ENCODE measurements at places on chromosomes 5 and 9. TPM values are rescaled to one million over a fixed set of nuclear protein-coding genes. Genes with fewer than 3 reads are reported as not detected.

DNA sequence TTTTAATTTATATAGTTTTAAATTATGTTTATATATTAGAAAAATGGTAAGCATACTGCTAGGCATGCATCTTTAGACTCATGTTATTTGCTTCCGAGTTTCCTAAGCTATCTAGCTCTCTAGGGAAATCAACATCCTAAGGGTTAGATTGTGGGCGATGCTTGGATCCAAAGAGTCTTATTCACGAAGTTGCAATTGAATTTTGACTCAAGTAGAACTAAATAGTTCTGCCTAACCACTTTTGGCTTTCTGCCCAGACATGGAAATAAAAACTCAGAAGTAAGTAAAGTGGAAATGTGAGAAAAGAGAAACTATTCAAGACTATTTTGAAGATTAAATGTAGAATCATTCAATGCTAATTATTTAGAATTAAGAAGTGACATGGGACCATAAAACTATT lies 440.4 kb downstream of the CDH18 start:
- DNase-seq: peak; percentile 1

- no peak for DNase-seq
Observed at GRCh38 chr5:168413062-168413461, 73.2 kb upstream of the RARS1 start.

DNA sequence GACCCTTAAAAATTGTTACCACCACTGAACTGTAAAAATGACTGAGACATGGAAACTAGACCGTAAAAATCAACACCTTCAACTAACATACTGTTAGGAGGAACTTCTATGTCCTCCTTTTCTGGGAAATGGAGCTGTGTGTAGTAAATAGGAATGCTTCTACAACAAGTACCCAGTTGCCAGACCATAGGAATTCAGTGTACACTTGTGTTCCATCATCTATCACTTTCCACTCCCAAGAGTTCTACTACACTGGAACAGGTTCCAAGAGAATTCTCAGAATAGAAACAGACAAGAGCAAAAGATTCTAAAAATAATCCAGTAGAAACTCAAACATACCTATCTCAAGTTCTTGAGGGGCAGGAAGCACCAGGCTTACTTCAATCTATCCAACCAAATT lies 23.6 kb downstream of the UBAP2 start:
- peak; percentile 40 for DNase-seq

- DNase-seq: peak; percentile 80
Observed at GRCh38 chr9:69865986-69866385, 45.4 kb downstream of the CFAP95 start.

The CTSV gene
- total RNA-seq: 0.54 TPM

DNA sequence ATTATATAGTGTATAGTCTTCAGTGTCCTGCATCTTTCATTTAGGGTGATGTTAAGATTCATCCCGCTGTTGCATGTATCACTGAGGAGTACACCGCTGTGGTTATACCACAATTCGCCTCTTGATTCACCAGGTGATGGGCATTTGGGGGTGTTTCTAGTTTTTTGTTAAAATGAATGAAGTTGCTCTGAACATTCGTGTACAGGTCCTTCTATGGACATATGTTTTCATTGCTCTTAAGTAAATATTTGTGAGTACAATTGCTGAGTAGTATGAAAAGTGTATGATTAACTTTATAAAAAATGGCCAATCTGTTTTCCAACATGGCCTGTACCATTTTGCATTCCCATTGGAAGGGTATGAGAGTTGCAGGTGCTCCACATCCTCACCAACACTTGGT lies 61.7 kb downstream of the PLAC8L1 start:
- no peak for DNase-seq

GRCh38 chr5:175623088-175623487 lies 34.8 kb upstream of the HRH2 start:
- DNase-seq: no peak

- no peak for DNase-seq
Observed at GRCh38 chr5:83294246-83294645, 177.3 kb upstream of the VCAN start.

DNA sequence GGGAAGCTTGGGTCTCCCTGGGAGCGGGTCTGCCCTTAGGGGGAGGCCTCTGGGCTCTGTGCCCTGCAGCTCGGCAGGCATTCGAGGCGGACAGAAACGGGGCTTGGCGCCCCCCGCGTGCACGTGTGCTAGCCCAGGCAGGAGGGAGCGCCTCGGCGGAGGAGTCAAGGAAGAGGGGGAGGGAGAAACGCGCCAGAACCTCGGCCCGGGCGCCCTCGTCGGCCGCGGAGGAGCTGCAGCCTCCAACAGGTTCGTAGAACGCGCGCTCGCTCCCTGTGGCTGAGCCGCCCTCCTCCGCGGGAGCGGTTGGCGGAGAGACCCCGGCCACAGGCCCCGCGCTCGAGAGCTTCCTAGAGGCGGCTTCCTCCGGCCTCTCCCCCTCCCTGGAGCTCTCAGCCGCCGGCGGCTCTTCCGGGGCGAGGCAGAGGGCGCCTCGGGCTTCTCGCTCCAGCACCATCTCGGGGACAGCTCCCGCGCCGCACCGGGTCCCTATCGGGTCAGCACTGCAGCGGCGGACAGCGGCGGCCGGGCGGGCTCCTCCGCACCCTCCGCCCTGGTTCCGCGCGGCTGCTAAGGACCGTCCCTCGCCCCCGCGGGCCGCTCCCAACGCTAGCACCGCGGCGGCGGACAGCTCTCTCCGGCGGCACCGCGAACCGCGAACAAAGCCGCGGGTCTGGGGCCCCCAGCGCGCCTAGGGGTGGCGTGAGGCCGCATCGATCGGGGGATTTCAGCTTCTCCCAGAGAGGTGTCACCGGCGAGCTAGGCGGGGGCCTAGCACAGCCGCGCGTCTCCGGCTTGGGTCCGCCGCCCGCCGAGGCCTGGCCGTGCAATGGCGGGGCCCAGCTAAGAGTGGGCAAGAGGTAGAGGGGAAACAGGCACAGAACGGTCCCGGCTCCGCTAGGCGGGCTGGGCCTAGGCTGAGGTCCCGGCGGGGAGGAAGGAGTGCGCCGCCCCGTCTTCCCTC lies 74.6 kb upstream of the CPLX2 start:
- peak; percentile 74 for DNase-seq

DNA sequence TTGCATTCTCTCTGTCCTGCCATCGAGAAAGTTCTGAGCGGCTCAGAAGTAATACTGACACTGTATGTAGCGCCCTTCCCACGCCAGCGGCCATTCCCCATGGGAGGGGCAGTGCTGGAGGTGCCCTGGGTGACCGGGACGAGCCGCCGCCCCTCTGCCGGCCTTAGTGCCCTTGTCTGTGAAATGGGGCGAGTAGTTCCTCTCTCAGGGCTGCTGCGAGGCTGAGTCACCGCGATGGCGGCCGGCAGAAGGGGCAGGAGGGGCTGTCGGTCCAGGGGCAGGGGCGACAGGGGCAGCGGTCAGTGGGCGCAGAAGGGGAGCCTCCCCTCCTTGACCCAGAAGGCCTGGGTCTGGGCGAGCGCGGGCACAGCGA lies 148.9 kb downstream of the GAPVD1 start:
- no peak for DNase-seq

DNA sequence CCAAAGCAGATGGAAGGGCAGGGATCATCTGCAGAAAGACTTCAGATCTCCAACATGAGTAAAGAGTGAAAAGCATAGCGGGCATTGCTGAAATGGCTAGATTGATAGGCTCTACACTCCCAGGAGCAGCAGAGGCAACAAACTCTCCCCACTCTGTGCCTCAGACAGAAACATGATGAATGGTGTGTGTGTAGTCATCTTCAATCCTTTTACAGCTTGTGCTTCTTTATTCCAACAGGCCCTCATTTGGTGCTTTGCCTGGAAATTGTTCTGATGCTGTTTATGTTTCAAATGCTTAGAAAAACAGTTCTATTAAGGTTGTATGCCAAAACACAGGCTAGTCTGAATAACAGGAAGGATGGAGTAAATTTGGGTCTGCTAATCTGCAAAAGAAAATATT lies 176.2 kb downstream of the DMRTA1 start:
- peak; percentile 0 for DNase-seq

The ENTPD8 gene
- total RNA-seq: not detected

- DNase-seq: peak; percentile 81
Observed at GRCh38 chr9:70352356-70352755, 62.1 kb downstream of the KLF9 start.

The GPX8 gene
- 201 TPM for total RNA-seq

DNA sequence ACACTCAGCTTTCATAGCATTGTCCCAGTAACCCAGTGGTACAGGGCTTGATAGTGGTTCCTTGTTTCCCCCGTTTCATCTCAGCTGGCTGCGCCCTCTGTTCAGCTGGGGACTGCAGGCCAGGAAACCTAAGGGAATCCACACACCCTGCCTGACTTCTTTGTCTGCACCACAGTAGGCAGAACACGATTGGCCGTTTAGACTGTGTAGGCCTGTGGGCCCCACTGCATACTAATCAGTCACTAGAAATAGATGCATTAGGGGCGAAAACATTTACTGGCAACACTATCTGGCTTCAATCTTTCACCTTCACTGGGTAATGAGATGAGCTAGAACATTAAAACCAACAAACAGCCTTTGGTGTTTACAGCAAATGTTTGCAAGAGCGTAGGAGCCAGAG lies 512.7 kb upstream of the BRINP1 start:
- no peak for DNase-seq

DNA sequence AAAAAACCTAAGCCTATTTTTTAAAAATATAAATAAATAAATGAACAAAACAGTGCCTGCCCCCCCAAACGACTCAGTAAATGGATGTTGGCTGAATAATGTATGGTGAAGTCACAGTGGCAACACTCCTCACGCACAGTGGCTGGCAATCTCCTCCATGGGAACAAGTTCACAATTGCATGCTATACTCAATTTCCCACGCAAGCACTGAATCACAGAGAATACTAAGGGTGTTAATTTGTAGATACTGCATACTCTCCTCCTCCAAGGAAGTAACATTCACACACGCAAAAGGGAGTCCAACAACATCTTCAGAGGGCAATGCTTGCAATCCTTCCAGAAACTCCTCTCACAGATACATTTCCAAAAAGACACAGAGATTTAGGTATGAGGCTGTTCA lies 47.5 kb downstream of the SERINC5 start:
- DNase-seq: no peak

GRCh38 chr9:73579823-73580222 lies 428.2 kb downstream of the ANXA1 start:
- DNase-seq: no peak

DNA sequence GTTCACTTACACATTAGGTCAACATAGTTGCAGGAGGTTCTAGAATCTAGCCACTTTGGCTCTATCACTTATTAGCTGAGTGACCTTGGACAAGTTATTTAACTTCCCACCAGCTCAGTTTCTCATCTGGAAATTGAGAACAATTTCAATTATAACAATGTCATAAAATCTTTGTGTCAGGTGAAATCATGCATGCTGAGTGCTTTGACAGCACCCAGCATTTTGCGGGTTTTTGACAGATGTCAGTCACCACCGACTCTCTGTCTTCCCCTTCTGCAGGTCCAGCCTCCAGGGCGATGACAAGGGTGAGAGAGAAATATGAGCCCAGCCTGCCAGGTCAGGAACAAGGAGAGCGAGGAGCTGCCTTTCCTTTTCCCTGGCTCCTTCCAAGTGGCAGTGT lies 107.1 kb upstream of the TAS2R1 start:
- DNase-seq: no peak

The CXCL14 gene
- under 0.01 TPM for total RNA-seq

The PCDHGA2 gene
- total RNA-seq: 3.4 TPM

- no peak for DNase-seq
Observed at GRCh38 chr9:104494808-104495207, 9.3 kb upstream of the OR13F1 start.

- DNase-seq: no peak
Observed at GRCh38 chr9:95753762-95754465, 121.6 kb upstream of the ERCC6L2 start.

DNA sequence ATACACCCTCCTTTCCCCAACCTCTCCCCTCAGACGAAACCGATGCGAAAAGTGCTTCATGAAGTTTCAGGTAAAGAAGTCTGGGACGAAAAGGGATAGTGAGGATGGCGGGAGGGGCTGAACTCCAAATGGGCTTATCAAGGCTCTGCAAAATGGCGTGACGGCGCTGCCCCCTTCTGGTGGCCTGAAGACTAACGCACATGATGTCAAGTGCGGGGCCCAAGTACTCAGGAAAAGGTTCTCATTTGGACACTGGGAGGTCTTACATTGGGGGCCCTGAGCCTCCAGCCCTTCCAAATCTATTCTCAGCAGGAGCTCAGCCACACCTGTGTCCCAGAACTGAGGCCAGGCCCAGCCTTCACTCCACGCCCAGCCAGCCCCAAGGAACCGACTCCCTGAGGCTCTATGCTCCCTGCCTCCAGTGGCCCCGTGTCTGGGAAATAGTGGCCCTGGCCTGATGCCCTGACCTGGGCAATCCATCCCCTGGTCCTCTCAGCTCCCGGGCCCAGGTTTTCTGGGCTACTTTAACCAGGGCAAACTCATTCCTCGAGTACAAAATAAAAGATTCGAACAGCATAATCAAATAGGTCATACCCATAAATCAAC lies 119.9 kb downstream of the KCNIP1 start:
- DNase-seq: peak; percentile 52

DNA sequence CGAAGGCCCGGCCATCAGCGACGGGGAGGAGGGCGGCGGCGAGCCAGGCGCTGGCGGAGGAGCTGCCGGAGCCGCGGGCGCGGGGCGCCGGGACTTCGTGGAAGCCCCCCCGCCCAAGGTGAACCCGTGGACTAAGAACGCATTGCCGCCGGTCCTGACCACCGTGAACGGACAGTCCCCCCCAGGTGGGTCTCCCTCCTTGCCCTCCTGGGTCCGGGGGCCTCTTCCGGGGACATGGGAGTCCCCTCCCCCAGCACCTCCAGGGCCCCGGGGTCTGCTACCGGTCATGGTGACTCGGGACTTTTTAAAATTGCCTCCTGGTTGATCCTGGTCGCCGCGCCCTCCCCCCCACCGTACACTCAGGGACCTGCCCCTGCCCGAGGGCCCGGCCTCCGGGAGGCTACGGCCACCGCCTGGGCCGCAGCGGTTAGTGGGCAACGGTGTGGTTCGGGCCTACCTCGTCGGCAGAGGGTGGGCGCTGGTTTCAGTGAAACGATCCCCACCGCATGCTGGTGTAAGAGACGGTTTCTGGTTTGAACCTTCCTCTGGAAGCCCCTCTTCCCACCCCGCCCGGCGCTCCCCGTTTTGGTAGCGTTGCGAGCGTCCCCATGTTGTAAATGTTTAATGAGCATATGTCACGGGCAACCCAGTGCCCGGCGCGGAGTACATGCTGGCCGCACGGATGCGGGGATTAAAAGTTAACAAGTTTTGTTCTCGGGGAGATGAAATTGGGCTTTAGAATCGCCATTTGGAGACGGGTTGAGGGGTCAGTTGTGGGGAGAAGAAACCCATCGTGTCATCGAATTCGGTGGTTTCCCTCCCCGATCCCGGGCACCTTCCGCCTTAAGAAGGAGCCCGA lies 1.1 kb downstream of the LARP1 start:
- DNase-seq: no peak

The SLC22A4 gene
- 2.8 TPM for total RNA-seq

DNA sequence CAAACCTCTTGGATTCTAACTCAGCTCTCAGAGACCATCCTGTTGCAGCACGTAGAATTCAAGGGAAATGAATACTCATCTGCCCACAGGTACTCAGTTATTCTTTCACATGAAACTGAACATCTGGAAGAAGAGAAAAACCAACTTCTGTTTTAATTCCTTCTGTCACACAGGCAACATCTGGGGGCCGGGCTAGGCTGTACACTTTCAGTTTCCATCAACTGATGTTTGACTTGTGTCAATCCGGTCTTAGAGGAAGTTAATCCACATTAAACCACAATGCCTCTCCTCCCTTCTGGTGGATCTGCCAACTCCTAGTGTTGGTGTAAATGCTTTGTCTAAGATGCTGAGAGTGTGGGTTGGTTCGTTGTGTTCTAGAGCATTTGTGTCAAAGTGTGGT lies 17.6 kb downstream of the DMRT3 start:
- no peak for DNase-seq
